A549 treated with ZK216348 at 1 μM for 4 hours (cell line): ENCODE measurements at places on chromosomes 3 and 15. TPM values are rescaled to one million over a fixed set of nuclear protein-coding genes. Genes with fewer than 3 reads are reported as not detected.

Gene LRRC31
- total RNA-seq = not detected in 5 replicates

Gene KLHL6
- total RNA-seq = not detected in 5 replicates

Gene TRIP4
- total RNA-seq = 24.4 to 36.1 TPM (median 26.6 TPM) in 5 replicates

Gene DUOXA1
- total RNA-seq = 0.07 to 0.28 TPM (median 0.08 TPM) in 4 of 5 replicates, not detected in the other

Gene GOLGA6L7
- total RNA-seq = not detected in 5 replicates

Gene GP5
- total RNA-seq = not detected in 5 replicates

Gene RPS27L
- 367 to 576 TPM (median 380 TPM) in 5 replicates for total RNA-seq

Gene IRAK2
- 17.2 to 22.0 TPM (median 20.3 TPM) in 5 replicates for total RNA-seq

Gene RYR3
- 0.02 to 0.09 TPM (median 0.06 TPM) in 4 of 5 replicates, not detected in the other for total RNA-seq

Gene C3orf22
- not detected in 5 replicates for total RNA-seq

Gene TAGLN3
- not detected in 5 replicates for total RNA-seq

Gene CFAP92
- total RNA-seq = 0.11 TPM in 1 of 5 replicates, not detected in the others

Gene AHSG
- 0.18 to 0.29 TPM in 2 of 5 replicates, not detected in the others for total RNA-seq

Gene CHRM5
- total RNA-seq = 0.07 TPM in 1 of 5 replicates, not detected in the others

Gene WDR93
- total RNA-seq = 0.09 to 0.64 TPM (median 0.18 TPM) in 5 replicates

Gene GNAT1
- total RNA-seq = 0.07 TPM in 1 of 5 replicates, not detected in the others

Gene ATP13A5
- total RNA-seq = not detected in 5 replicates

Gene P2RY13
- total RNA-seq = not detected in 5 replicates

Gene SEC22C
- 26.6 to 31.7 TPM (median 31.4 TPM) in 5 replicates for total RNA-seq
